ENCODE measurements at places on chromosomes 12 and 14.
A peak's percentile ranks its signal among the peaks of the same experiment; 100 is the strongest.

DNA sequence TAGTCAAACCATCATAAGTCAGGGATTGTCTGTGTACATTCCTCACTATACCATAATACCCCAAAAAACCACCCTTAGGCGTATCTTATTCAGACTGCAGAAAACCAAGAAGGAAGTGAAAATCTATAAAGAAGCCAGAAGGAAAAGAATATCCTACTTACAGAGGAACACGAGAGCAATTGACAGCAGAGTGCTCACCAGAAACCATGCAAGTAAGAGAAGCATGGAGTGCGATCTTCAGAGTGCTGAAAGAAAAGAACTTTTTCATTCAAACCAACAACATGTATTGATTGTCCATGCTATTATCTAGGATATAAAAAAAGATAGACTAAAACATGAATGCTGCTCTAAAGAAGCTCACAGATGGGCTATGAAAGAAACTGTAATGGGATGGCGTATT is 50.8 kb downstream of the STXBP6 start:
- DNase-seq, result no peak

DNA sequence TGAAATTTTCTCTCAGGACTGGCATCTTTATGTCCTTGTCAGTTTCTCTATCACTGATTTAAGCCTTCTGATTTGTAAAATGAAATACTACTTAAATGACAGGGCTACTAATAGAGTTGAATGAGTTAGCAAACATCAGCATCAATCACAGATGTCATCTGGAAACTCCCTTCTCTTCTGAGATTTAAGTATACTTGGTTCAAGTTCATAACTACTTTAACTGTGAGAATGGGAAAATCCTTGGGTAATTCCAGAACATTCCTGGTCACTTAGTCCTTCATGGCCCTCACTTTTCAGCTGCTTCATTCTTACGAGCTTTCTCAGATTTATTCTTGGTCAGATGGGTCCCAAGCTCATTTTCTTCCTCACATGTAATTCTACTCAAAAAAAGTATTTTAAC is 1655.3 kb upstream of the FLRT2 start:
- no peak for DNase-seq

- DNase-seq, result no peak
Measured at GRCh38 chr14:89750281-89750755, 204.2 kb downstream of the EFCAB11 start.

GRCh38 chr12:74111688-74112360 is 425.8 kb upstream of the ATXN7L3B start:
- DNase-seq, result no peak

DNA sequence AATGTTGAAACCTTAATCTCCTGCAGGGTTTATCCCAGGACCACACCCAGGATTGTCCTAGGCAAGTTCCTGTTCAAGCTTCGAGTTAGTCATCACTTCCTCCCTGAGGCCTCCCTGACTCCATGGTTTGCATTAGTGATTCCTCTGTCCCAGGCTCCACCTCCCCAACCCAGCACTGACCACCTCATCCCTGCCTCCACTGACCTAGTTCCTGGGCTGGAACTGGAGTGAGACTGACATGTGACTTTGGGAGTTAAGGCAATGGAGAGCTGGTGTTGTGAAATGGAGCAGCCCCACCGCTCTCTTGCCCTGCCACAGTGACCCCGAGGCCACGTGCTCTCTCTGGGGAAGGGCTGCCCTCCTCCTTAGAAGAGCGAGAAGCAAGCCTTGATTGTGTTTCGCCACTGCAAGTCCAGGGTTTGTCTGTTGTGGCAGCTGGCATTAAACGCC is 15.8 kb upstream of the DTX1 start:
- DNase-seq, result peak; percentile 32

GRCh38 chr12:79366374-79366773 is 324.4 kb downstream of the PAWR start:
- DNase-seq, result no peak

GRCh38 chr12:51890133-51890464 is 2.2 kb downstream of the ANKRD33 start:
- DNase-seq, result no peak

GRCh38 chr12:88553941-88554658 is 26.2 kb downstream of the KITLG start:
- DNase-seq, result peak; percentile 27

DNA sequence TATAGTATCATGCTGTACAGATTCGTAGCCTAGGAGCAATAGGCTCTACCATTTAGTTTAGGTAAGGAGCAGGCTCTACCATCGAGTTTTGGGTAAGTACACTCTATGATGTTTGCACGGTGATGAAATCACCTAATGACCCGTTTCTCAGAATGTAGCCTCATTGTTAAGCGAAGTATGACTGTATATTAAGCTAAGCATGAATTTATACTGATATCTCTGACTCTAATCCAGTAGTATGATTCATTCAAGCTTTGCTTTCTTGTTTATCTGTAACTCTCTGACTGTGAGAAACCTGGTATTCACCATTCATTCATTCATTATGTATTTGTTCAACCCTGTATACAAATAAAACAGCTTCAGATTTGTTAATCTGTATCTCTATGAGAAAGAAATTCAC is 283.9 kb upstream of the PRICKLE1 start:
- no peak for DNase-seq

- DNase-seq, result no peak
Measured at GRCh38 chr12:54991161-54991990, 6.8 kb upstream of the TESPA1 start.

DNA sequence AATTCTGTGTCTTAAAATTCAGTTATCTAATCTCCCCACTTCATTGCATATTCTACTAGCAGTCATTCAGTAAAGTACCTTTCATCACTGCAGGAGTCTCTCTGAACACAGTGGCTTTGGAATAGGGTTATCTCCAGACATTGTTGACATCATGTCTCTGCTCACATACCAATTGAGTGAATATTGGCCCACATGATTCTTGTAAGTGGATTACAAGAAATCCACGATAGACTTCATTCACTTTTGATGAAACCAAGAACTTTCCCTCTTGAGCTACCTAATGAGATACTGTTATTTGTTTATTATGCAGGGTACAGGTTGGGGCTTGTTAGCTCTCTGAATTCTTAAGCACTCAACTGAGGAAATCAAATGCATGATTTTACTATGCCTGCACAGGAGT is 284.9 kb downstream of the RAD51B start:
- no peak for DNase-seq

GRCh38 chr12:47067176-47067575 is 12.2 kb upstream of the PCED1B start:
- no peak for DNase-seq

GRCh38 chr12:96578526-96579125 is 89.2 kb downstream of the CFAP54 start:
- no peak for DNase-seq

DNA sequence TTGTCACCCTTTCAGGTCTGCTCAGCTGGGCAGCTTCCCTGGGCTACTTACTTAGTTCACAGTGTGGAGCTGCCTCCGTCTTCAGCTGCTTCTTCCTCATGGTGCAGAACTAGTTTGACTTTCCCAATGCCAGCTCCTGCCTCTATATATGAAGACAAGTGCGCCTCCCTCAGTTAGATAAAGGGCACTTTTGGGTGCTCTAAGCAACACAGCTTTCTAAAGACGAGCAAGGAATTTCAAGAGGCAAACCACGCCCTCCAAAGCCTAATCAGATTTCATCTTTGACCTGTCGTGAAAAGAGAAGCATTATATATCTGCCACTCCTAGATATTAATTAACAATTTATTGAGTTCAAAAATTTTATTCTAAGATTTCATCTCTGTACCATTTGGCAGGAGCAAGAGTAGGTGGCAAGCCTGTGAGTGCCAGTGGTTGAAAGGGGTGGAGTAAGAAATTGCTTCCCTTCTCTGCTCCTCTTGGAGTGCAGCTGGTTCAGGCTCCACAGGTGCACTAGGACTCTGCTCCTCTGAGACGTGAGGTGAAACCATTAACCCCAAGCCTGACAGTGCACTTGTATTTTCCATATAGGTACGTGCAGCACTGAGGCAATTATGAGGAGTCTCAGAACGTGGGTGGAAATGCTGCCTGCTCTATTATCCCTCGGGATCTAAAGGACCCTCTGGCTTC is 2.1 kb upstream of the SLC11A2 start:
- DNase-seq, result peak; percentile 49

DNA sequence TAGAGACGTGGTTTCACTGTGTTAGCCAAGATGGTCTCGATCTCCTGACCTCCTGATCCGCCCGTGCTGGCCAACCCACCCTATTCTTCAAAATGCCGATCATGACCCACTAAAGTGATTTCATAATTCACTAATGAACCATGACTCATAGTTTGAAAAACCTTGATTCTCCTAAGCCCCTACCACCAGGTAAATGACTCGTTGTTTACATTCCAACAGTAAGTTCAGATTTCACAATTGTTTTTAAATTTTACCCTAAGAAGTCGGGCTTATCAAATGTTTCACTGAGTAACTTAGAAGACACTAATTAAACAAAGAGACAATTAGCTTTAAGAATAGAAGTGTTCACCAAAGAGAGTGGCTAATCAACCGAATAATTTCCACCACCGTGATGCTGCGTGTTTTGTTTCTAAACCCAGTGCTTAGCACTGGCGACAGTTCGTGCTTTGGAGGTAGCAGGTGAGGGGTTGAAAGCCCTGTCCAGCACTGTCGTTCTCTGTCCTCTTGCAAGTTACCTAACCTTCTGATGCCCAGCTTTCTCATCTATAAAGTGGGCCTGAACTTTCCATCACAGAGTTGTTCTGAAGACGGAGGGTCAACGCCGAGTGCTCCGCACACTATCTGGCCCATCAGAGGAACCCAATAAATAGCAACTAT is 136.5 kb downstream of the NTF3 start:
- DNase-seq, result no peak

- DNase-seq, result no peak
Measured at GRCh38 chr12:108879615-108880254, at the start of gene DAO. Gene DAO, plus strand, starts transcription at chr12:108880092. Its CDS starts 4,915 bp downstream, at chr12:108885007.

DNA sequence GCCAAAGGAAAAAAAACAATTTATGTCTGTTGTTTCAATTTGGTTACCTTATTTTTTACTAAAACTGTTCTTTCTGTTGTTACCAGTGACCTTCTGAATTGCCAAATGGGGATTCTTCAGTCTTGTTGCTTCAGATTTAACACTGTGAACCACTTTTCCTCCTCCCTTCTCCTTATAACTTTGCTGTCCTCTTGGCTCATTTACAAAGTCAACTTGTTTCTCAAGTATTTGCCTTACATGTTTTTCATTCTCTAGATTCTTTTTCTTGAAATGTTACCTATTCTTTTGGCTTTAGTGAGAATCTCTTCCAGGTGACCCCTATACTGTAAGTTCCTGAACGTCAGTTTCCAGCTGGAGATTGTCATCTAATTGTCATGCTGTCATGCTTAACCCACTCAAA is 19.4 kb downstream of the FUT8 start:
- no peak for DNase-seq

DNA sequence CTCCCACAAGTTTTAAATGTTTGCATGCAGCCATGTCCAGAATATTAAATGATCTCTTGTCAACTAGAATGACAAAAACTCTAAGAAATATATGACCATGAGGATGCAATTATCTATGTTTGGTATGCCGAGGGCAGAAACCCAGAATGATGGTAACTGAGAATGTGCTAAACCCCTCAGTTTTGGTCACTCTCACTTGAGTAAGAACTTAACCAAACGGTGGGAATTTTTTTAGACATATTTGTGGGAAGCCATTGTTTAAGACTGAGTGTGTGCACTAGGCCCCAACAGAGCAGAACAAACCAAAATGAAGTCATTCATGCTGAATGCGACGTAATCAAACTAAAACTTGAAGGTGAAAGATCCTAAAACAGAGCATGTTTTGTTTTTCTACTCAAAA is 1927.9 kb upstream of the SEL1L start:
- no peak for DNase-seq

DNA sequence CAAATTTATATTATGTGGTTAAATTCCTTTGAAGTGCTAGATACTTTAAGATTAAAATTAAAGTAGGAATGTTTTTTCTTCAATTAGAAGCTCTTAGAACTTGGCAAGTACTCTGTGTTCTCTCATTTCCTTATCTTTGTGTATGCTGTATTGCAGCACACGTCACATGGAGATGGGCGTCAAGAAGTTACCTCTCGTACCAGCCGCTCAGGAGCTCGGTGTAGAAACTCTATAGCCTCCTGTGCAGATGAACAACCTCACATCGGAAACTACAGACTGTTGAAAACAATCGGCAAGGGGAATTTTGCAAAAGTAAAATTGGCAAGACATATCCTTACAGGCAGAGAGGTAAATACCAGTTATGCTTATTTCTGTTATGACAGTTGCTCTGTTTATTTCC is 19.7 kb downstream of the MARK3 start:
- DNase-seq, result no peak

Data from thyroid gland (tissue), 4 donors.